ENCODE measurements at places on chromosomes 2 and 18. TPM values are rescaled to one million over a fixed set of nuclear protein-coding genes. Genes with fewer than 3 reads are reported as not detected.

Gene CRYGD
- not detected for total RNA-seq

Gene POLR1B
- 9.4 TPM for total RNA-seq

Gene FBXO48
- 1.0 TPM for total RNA-seq

Gene EN1
- not detected for total RNA-seq

Gene RPRM
- total RNA-seq: 1.1 TPM

Gene AFF3
- total RNA-seq: 10.6 TPM

Gene HOXD12
- total RNA-seq: not detected

- H3K4me3 ChIP-seq: no peak overlapping the region
- H3K27ac ChIP-seq: no peak overlapping the region
- no peaks in the 10 kb centered on the region for H3K36me3 ChIP-seq
- H3K27me3 ChIP-seq: no peaks in the 10 kb centered on the region
- DNase-seq: no peak
Measured at GRCh38 chr2:111624411-111625156, 259.4 kb downstream of the ANAPC1 start.

DNA sequence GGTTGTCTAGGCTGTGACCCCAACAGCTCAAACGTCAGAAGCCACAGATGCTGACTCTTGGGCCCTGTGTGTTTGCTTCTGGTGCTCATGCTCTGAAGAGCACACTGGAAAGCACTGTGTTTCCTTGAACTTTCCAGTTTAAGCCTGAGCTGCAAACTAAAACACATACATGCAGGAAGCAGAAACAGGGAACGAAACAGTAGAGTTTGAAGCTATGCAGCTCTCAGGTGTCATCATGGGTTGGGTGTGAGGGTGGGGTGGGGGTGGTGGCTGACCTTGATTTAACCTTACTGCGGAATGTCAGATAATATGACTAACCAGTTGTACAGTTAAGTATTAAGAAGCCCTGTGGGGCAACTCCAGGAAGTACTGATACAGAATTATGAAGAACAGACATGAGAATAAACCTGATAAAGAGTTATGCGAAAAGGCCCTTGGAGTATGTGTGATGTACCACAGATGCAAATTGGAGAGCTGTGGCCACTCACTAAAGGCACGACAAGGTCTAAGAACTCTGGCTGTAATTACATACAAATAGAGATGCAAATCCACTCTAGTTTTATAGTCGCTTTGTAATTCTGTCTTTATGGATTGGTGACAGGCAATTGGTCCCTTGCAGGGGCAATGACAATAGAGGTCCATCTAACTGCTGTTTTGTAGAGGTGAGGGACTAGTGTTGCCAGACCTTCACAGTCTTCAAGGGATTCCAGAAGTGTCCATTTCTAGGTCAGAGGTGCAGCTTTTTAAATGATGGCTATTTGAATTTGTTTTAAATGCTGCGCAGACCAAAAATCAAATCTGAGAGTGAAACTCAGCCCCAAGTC lies 273.1 kb downstream of the NAPG start:
- no peak for DNase-seq
- H3K27ac ChIP-seq: no peak overlapping the region
- H3K4me1 ChIP-seq: no peaks in the 10 kb centered on the region
- no peaks in the 10 kb centered on the region for H3K36me3 ChIP-seq

- H3K27me3 ChIP-seq: no peaks in the 10 kb centered on the region
- no peaks in the 10 kb centered on the region for H3K36me3 ChIP-seq
- DNase-seq: no peak
- H3K4me3 ChIP-seq: no peak overlapping the region
- H3K4me1 ChIP-seq: no peaks in the 10 kb centered on the region
Measured at GRCh38 chr2:147098940-147099339, 745.9 kb upstream of the ACVR2A start.

DNA sequence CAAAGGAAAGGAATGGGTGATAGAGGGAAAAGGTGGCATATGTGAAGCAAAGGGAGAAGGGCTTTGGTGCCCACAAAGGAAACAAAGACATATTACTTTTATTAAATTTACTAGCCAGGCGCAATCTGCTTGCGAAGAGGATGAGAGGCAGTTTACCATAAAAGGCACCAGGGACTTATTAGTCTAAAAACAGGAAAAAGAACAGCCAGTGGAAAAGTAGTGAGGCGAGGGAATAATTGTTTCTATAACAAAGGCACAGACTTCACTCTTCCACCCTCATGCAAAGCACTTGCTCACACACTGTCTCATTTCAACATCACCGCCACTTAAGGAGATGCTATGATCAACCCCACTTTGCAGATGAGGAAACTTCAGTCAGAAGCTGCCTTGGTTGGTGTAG lies 210.5 kb downstream of the ALPK2 start:
- no peak for DNase-seq
- H3K4me3 ChIP-seq: no peak overlapping the region
- H3K27me3 ChIP-seq: no peaks in the 10 kb centered on the region
- no peaks in the 10 kb centered on the region for H3K4me1 ChIP-seq
- H3K36me3 ChIP-seq: no peaks in the 10 kb centered on the region

DNA sequence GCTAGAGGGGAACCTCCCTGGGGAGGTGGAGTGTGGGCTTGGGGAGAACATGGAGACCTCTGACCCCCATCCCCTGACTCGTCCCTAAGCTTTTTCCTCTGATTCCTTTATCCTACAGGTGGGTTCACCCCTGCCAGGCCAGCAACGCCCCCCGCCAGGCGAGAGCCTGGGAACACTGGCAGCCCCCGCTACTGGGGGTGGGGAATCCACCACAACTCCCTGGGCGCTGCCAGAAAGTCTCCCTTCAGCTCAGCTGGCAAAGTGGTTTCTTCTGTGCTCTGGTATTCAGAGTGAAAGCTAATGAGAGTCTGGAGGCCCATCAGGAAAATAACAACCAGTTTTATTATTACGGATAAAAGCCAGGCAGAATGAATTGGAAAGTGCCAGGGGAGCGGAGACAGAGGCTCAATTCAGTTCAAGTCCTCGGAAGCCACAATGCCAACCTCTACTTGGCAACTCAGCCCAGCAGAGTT lies 2.8 kb downstream of the DIPK1C start:
- no peaks in the 10 kb centered on the region for H3K27me3 ChIP-seq
- no peak overlapping the region for H3K27ac ChIP-seq
- no peak overlapping the region for H3K4me3 ChIP-seq
- DNase-seq: no peak

- H3K36me3 ChIP-seq: no peaks in the 10 kb centered on the region
- H3K4me3 ChIP-seq: no peak overlapping the region
- no peak overlapping the region for H3K27ac ChIP-seq
- H3K27me3 ChIP-seq: no peaks in the 10 kb centered on the region
- no peaks in the 10 kb centered on the region for H3K4me1 ChIP-seq
Measured at GRCh38 chr2:110980339-110981062, 140.2 kb upstream of the BCL2L11 start.

DNA sequence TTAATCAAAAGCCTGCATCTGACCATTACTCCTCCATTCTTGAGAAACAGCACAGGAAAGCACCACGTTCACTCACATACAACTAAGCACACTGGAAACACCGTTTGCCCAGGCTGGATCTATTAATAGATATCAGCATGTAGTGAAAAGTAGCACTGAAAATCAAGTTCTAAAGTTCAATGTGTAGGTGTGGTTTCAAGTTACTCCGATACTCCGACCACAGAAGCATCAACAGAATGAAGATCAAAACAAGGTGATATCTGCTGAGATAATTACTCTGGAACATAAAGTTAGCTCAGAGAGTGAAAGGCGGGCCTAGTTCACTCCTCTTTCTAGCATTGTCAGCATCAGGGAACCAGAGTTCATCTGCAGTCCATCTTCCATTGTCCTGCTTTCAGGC lies 1367.4 kb upstream of the ACVR2A start:
- H3K4me3 ChIP-seq: no peak overlapping the region
- no peaks in the 10 kb centered on the region for H3K4me1 ChIP-seq
- H3K27me3 ChIP-seq: no peaks in the 10 kb centered on the region
- no peak overlapping the region for H3K27ac ChIP-seq

- H3K36me3 ChIP-seq: no peaks in the 10 kb centered on the region
- no peaks in the 10 kb centered on the region for H3K4me1 ChIP-seq
- no peak for DNase-seq
- H3K4me3 ChIP-seq: no peak overlapping the region
- H3K27me3 ChIP-seq: no peaks in the 10 kb centered on the region
Measured at GRCh38 chr2:146123256-146123655, 1603.3 kb upstream of the ZEB2 start.

GRCh38 chr2:191304939-191305875 lies 60.0 kb downstream of the MYO1B start:
- H3K27ac ChIP-seq: peak overlapping the region; percentile 54
- peak; percentile 58 for DNase-seq
- H3K36me3 ChIP-seq: no peaks in the 10 kb centered on the region
- no peak overlapping the region for H3K4me3 ChIP-seq
- H3K4me1 ChIP-seq: peaks cover 14% of the 10 kb centered on the region

Measured in aorta (tissue), 5 donors.